Esophagus squamous epithelium (tissue), 5 donors: ENCODE measurements at places on chromosomes 5 and 9.

DNA sequence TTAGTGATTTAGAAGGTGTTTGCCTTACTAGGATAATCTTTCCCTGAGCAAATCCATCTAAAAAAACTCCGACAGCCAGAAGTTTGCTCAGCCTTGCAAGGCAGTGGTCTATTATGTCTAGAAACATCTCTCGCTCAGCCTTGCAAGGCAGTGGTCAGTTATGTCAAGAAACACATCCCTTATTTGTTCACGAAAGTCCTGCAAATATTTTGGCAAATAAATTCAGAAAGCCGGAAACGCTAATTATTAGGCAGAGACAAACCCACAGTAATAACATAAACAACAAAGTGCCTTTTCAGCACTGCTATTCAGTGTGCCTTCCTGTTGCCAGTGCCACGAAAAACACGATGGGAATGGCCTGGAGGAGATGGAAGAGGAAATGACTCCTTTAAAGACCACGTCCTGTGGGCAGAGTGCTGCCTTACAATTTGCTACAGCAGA, 184.5 kb downstream of the GNAQ start:
- DNase-seq, result no peak

DNA sequence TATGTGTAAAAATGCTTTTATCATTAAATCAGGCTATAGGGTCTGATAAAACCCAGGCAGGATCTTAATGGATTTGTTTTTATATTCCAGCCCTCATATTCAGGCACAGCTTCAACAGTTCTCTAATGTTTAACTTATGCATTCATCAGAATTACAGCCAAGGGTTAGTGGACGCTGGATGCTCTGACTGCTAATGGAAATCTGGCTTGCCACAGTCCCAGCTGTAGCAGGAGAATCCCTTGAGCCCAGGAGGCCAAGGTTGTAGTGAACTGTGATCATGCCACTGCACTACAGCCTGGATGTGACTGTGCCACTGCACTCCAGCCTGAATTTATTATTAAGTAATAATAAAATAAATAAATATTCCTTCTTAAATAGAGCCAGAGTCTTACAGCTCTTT, 98.0 kb downstream of the SLC25A46 start:
- no peak for DNase-seq

DNA sequence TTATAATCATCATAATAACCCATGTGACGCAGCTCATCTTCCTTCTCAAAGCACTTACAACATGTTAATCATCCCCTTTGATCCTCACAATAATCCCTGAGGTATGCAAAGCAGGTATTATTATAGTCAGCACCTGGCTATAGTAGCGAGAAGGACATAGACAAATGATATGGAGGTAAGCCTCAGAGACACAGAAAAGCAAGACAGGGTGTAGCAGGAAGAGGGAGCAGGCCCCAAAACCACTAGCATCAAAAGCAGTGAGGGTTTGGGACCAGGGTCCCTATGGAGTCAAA, 139.2 kb upstream of the SLC30A5 start:
- DNase-seq, result no peak

GRCh38 chr5:123754908-123755307, 242.9 kb downstream of the CSNK1G3 start:
- DNase-seq, result no peak

- no peak for DNase-seq
Observed at GRCh38 chr5:97550164-97550563, 367.1 kb upstream of the RIOK2 start.

- DNase-seq, result no peak
Observed at GRCh38 chr9:125632321-125633115, 74.5 kb downstream of the MAPKAP1 start.

- no peak for DNase-seq
Observed at GRCh38 chr5:107772418-107773310, 101.9 kb upstream of the EFNA5 start.

GRCh38 chr9:38423973-38424843, at the start of gene IGFBPL1:
Gene IGFBPL1, minus strand, starts transcription at chr9:38424454. Its CDS starts 30 bp downstream, at chr9:38424424.
- DNase-seq, result no peak

- no peak for DNase-seq
Observed at GRCh38 chr9:10721301-10721700, 108.5 kb upstream of the PTPRD start.

- DNase-seq, result no peak
Observed at GRCh38 chr5:160699301-160699700, 152.7 kb downstream of the ATP10B start.

DNA sequence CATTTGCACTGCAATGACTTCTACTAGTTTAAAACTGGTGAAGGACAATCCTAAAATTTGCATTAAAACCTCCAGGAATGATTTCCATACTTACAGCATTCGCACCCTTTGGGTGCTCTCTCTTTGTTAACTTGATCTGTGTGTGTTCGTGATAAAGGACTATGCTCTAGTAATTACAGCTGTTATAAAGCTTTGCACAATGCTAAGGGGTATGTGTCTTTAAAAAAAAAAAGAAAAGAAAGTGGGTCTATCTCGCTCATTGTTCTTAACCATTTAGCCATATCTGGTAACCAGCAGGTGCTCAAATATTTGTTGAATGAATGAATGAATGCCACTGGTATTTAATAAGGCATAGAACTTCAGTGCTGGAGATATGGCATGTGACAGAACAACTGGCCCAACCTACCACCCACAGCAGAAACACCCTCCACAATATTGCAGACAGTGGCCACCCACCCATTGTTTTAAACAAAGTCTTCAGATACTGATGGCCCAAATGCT, 8.7 kb downstream of the TRIM36 start:
- no peak for DNase-seq

DNA sequence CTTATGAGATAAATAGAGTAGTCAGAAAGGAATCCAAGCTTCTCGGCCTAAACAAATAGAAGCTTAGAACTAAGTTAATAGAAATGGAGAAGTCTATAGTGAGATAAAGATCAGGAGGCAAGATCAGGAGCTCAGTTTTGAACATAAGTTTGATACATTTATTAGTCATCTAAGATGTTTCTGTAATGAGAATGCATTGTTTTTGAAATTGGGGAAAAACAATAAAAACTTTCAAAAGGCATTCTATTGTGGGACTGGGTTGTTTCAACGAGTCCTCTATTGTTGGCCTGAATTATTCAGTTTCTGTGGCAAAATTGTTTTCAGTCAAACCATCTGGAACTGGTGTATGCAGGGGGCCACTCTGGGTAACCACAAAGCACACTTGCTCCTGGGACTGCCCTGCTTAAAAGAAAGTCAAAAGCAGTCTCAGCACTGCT, 181.0 kb upstream of the CLINT1 start:
- DNase-seq, result no peak

DNA sequence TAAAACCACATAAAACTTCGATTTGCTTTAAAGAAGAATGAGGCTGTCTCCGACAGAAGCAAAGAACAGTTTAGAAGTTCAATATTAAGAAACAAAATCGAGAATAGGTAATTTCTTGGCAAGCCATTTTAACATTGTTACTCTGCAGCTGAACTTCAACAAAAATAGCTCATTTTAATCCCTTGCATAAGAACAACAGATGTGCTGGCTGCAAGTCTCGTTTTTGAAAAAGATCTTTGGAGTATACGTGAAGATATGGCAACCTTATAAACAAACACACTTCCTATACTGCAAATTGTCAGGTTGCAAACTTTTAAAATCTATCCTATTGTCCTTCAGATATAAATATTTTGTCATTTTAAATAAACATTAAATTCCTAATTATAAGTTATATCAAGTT, 71.5 kb downstream of the FBN2 start:
- no peak for DNase-seq

GRCh38 chr9:137975936-137976565, 98.5 kb downstream of the CACNA1B start:
- DNase-seq, result no peak

DNA sequence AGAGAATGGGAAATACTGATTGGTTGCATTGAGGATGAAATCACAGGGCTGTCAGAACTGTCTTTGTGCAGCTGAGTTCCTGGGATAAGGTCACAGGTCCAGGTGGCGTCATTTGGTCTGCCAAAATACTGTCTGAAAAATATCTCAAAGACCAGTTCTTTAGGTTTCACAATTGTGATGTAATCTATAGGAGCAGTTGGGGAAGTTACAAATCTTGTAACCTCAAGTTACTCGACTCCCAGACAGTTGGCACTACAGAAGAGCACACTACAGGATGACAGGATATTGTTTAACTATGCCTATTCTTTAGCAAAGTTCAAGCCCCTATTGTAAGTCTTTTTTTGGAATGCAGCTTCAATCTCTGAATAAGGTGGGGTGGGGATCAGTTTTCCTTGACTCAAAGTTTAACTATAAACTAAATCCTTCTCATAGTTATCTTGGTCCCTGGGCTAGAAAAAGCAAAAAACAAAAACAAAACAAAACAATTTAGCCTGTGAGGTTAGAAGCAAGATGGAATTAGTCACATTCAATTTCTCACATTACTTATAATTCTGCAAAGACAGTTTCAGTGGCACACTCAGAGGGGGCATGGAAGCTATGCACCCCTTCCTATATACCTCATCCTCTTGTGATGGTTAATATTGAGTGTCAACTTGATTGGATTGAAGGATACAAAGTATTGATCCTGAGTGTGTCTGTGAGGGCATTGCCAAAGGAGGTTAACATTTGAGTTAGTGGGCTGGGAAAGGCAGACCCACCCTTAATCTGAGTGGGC, 276.0 kb downstream of the AUH start:
- DNase-seq, result no peak

DNA sequence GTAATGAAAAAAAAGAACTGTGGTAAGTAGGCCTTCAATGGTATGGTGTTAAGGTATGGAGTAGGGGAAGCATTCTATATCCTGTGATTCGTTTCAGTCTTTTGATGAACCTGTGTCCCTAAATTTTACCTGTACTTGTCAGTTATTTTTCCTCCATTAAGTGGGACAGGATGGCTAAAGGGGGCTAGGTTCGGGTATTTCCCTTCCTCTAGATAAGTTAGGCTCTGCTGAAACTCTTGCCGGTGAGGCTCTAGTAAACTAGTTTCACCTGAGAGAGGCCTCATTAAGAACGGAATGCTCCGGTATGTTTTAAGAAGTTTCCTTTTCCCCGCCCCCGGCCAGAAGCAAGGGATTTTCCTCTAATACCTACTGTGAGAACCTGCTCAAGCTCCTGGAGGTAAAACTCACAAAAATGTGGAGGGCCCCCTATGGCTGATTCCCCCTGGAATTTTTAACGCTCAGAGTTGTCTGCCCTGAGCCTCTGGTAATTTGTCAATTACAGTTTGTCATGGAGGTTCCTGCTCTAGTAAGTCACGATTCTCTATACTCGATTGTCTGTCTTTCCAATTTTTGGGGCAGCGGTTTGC, 87.7 kb downstream of the MACIR start:
- DNase-seq, result no peak

DNA sequence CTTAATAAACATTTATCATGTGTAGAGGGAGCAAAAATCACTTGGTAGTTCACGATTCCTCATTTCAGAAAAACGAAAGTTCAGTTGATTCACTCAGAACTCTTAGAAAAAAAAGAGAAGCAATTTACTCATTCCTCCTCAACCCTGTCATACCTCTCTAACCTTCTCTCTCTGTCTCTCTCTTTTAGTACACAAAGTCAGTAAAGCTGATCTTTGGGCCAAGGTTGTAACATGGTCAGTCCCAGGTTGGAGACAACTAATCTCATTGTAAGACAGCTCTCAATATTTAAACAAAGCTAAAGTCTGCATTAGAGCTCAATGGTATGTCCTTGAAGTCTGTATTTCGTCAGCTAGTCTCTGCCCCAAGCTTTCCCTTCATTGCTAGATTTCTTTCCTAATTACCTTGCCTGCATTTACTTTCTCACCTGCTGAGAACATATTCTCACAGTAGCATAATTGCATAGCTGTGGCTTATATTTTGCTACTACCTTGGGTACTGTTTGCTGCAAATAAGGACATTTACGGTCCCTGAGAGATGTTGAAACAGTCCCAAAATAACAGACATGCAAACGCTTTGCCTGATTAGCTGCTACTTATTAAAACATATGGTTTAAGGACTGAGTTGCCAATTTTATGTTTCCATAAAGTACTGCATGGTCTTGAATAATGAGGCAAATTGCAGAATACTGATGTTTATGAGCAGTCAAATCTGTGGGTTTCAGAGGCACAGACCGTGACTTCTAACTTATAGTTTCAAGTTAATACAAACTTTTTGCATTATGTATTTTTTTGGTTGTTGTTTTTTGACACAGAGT, 138.3 kb downstream of the GPBP1 start:
- no peak for DNase-seq

GRCh38 chr5:122439645-122440044, 127.6 kb downstream of the SNCAIP start:
- no peak for DNase-seq

DNA sequence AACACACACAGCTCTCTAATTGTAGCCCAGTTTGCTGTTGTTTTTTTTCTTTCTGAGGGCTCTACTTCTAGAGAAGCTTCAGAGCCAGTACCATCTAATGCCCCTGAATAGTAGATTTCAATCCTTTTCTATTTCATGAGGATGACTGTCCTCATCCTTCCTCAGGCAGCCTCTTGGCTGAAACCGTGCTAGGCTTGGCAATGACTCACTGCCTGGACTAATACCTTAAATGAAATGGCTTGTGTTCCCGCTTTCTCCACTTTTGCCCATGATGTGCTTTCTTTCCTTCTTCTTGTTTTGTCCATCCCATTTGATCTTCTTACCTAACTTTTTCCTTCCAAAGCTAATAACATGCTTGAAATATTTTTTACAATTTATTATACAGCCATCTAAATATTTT, 80.1 kb downstream of the ITGA1 start:
- DNase-seq, result no peak

- DNase-seq, result no peak
Observed at GRCh38 chr5:100779669-100780375, 123.3 kb downstream of the ST8SIA4 start.

DNA sequence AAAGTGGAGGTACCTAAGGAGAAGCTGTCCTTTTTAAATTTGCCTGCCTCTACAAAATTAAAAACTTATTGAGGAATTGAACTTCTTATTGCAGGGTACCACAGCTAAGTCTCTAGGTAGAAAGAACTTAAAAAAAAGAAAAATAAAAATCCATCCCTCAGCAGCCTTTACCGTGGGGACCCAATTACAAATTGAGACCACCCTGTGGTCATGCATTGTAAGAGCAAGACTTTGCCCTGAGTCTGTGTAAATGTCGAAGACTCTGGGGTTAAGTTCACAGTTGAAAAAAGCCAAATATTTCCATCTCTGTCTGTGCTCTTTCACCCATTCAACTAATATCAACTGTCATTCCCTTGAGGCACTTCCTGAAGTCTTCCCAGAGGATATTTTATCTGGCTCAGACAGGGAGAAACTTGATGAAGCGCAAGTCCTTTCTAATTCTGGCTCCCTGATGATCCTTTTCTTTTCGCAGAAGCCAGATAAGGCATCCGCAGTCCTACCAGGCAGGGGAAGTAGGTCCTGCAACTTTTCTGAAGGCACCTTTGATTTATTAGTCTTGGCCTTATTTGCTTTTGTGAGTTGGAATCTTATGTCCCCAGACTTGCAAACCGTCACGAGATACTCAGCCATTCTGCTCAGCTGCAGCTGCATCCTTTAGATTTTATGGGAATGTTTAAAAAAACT, 323.8 kb upstream of the WWC1 start:
- DNase-seq, result no peak

- no peak for DNase-seq
Observed at GRCh38 chr5:17000291-17000939, 64.3 kb upstream of the MYO10 start.
